ENCODE measurements at places on chromosomes 11 and 22.

GRCh38 chr11:85679576-85679975, 6.4 kb downstream of the CCDC89 start:
- DNase-seq, result no peak

GRCh38 chr22:27488456-27489177, 312.9 kb downstream of the MN1 start:
- no peak for DNase-seq

DNA sequence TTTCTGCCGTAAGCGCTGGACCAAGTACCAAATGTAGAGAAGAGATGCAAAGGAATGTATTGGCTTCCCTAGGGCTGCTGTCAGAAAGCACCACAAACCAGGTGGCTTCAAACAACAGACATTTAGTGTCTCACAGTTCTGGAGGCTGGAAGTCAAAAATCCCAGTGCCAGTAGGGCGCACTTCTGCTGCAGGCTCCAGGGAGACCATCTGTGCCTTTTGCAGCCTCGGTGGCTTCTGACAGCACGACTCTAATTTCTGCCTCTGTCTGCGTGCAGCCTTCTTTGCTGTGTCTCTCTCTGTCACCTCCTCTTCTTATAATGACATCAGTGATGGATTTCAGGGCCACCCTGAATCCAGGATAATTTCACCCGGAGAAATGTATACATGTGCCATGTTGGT, 2.8 kb downstream of the APOL6 start:
- no peak for DNase-seq

DNA sequence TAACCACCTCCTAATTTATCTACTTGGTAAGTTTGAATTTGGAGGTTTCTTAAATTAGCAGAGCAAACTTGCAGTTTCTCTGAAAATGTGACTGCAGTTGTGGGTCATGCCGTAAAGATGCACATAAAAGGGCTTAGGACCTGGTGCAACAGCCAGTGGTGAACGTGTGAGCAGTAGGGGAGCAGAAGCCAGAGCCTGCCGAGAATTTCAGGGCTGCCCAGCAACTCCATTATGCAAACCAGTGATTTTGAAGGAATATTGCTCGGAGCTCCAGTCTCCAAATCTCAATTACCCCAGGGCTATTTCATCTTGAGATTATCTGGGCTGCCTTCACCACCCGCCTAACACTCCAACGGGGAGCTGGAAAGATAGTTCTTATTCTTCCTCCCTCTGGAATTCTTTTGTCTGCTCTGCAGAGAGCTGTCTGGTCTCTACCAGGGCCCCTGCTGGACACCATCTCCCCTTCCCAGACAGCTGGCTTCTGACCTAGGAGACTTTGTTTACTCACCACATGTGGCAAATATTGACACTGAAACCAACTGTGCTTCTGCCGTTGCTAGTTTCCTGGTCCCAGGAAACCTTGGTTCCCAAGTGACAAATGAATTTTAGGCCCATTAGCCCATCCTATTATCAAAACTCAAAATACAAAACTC, 93.9 kb downstream of the DSCAML1 start:
- no peak for DNase-seq
